ENCODE measurements at places on chromosomes 1 and 21. TPM values are rescaled to one million over a fixed set of nuclear protein-coding genes. Genes with fewer than 3 reads are reported as not detected.

The TSPAN2 gene
- total RNA-seq: 9.2 TPM

The PGLYRP3 gene
- total RNA-seq: not detected

The RGS8 gene
- not detected for total RNA-seq

The S100A14 gene
- not detected for total RNA-seq

The SMCP gene
- not detected for total RNA-seq

The ENO1 gene
- 2,801 TPM for total RNA-seq

The SCNM1 gene
- total RNA-seq: 55.2 TPM

The TEDDM1 gene
- total RNA-seq: not detected

The SFN gene
- total RNA-seq: 0.50 TPM

The PLD5 gene
- not detected for total RNA-seq

All from natural killer cell treated with Interleukin-12 subunit alpha and Interleukin-12 subunit beta and Interleukin-15 and Interleukin-18, amount 100 ng/mL, for 72 hours (primary cell).